Bronchial epithelial cell (primary cell): ENCODE measurements at places on chromosomes 7 and 10.

GRCh38 chr10:46286991-46287693, at the start of gene ANTXRL:
ANTXRL (plus strand) TSS chr10:46286997; CDS start chr10:46287263, 266 bp downstream.
- no peak for DNase-seq

DNA sequence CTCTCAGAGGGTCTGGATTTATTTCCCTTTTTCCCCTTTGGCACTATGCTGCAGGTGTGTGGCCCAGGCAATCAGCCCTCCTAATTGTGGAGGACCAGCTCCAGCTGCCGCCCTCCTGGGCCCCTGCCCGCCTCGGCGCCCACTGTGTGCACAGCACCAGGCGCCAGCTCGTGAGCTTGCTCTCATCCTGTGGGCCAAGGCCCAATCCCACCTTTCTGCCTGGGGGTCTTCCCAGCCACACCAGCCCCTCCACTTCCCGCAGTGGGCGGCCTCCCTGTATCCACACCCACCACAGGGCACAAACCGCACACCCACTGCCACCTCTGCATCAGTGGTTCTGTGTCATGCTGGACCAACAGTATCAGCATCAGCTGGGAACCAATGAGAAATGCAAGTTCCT, 25.5 kb upstream of the SLIT1 start:
- DNase-seq = no peak

DNA sequence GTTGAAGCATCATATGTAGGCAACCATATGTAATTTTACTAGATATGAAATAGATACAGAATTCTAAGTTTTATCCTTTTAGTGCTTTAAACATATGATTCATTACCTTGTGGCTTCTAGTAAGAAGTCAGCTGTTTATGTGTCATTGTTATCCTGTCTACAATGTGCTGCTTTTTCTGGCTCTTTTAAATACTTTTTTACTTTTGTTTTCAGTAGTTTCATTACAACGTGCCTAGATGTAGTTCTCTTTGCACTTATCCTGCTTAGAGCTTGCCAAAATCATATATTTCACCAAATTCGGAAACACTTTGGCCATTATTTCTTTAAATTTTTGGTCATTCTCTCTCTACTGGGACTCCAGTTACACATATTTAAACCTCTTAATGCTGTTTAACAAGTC, 26.4 kb downstream of the YAE1 start:
- DNase-seq = peak; percentile 81

DNA sequence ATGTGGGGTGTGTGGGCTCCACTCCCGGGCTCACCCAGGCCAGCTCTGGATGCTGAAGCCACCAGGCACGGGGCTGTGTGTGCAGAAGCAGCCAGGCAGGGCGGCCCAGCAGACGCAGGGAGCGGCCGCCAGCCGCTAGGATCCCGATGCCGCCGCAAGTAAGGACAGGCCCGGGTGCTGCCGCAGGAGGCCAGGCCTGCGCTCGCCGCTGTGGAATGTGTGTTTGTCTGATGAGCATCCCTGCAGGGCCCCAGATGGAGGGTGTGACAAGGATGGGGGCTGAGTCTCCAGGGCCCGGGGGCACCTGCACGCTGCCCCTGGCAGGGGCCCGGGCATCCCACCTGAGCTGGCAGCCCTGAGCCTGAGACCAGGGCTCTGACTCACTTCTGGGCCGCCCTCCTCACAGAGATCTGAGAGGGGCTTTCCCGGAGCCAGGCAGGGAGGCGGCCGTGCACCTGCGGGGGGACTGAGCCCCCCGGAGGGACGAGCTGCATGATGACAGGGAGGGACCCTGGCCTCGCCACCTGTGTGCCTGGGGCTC, 101.5 kb downstream of the FOXL3 start:
- DNase-seq = peak; percentile 68

DNA sequence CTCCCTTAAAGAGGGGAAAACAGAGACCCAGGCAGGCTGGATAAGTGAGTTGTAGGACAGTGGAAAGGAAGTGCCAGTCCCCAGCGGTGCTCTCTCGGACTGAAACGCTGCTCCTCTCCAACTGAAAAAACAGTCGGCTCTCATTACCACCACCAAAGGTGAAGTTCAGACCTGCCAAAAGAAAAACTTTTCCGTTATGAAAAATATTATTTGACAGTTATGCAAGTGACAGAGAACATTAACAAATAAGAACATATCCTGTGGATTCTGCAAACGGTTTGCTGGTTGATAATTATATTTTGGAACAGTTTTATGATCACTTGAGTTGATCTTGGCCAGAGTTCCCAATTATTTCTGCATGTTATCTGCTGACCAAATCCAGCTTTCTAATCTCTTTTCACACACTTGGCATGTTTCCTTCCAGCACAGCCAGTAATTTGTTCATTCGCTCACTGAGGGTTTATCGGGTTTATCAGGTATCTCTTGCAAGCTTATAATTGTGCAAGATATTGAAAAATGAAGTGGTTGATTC, 82.6 kb downstream of the PTPRE start:
- no peak for DNase-seq

DNA sequence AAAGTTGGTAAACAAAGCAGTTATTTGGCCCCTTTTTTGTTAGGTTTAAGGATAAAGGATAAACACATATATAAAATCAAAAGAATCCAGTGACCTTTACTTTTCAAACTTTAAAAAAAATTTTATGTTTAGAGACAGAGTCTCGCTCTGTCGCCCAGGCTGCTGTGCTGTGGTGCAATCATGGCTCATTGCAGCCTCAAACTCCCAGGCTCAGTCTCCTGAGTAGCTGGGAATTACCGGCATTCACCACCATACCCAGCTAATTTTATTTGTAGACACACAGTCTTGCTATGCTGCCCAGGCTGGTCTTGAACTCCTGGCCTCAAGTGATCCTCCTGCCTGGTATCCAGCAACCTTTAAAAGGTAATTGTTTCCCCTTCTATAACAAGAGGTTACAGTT, 31.3 kb downstream of the GNA12 start:
- DNase-seq = no peak

GRCh38 chr7:101553771-101554445, 75.2 kb downstream of the MYL10 start:
- no peak for DNase-seq

DNA sequence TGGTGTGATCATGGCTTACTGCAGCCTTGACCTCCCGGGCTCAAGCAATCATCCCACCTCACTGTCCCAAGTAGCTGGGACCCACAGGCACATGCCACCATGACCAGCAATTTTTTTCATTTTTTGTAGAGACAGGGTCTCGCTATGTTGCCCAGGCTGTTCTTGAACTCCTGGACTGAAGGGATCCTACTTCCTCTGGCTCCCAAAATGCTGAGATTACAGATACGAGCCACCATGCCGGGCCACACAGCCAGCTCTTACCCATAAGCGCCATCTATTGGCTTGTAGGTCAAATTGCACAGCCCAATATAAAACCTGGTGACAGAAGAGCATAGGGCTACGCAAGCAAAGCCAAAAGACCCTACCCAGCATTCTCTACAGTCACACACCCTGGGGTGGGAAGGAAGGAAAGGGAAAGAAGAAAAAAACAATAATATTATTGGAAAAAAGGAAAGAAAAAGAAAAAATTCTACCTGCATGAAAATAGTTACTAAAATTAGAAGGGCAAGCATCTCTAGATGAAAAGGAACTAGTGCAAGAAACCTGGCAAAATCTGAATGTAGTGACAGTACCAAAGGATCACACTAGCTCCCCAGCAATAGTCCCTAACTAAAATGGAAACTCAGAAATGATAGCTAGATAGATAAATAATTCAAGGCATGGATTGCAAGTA, 29.4 kb upstream of the AMPH start:
- peak; percentile 35 for DNase-seq

DNA sequence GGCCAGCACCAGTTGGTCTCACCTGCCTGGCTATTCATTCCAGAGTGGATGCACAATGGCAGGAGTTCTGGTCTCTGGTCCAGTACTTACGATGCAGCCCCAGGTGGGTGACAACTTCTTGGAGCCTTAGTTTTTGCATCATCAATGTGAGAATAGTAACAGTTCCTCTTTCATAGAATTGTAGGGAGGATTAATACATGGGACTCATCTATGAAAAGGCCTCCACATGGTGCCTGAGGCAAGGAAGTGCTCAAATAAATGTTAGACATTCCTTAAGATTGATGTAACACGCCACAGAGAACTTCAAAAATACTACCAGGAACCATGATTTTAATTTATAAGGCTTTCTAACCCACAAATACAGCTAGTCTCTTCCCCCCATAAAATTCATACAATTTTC, 120.1 kb upstream of the CHST15 start:
- DNase-seq = peak; percentile 55

GRCh38 chr7:70856901-70857630, 274.9 kb upstream of the GALNT17 start:
- DNase-seq = peak; percentile 41

GRCh38 chr10:78203915-78204818, 170.5 kb downstream of the RPS24 start:
- DNase-seq = no peak

DNA sequence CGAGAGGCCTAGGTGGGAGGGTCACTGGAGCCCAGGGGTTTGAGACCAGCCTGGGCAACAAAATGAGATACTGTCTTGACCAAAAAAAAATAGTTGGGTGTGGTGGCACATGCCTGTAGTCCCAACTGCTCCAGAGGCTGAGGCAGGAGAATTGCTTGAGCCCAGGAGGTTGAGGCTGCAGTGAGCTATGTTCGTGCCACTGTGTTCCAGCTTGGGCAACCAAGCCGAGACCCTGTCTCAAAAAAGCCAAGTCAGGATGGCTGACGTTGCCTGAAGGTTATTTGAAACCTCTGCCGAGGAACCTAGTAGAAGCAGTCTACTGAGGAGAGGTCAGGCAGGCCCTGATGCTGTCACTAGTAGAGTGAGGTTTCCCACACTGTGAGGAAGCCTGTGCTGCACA, 22.8 kb downstream of the DNAJB6 start:
- no peak for DNase-seq

DNA sequence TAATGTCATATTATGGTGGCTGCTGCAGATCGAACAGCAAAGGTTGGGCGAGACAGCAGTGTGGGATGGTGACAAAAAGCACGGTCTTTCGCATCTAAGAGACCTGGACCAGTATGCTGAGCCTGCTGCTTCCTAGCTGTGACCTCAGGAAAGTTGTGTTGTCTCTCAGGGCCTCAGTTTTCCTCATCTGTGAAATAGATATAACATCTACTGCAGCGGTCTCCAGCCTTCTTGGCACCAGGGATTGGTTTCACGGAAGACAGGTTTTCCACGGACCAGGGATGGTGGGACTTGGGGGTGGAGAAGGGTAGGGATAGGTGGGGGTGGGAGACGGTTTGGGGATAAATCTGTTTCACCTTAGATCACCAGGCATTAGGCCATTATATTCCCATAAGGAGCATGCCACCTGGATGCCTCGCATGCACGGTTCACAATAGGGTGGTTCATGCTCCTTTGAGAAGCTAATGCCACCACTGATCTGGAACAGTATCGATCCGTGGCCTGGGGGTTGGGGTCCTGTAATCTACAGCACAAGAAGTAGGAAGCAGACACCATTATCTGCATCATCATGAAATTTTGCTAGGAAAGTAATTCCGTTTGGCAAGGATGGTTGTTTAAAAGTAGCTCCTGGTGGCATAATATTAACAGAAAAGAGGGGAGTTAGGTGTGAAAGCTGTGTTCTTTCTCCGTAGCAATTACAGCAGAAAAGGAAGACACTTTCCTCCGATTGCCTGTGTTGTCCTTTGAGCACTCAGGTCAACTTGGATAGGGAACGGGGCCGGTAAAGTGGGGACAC, 10.8 kb downstream of the KLF6 start:
- DNase-seq = peak; percentile 81

DNA sequence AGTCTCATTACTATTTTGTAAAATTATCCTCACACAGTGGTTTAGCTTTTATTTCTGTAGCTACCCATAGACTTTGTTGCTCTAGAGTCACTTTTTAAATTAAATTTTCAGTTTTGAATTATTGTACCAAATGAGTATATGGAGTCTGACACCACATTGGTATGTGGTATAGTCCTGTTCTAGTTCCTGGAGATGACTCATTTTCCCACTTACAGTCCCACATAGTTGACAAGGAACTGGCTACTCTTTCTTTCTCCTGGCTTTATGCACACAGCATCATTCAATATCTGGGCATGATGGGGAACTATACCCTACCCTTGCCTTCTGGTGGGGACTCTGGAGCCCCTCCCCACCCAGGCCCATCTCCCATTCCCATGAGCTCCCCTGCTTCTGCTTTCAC, 92.6 kb upstream of the RAB11FIP2 start:
- peak; percentile 56 for DNase-seq

DNA sequence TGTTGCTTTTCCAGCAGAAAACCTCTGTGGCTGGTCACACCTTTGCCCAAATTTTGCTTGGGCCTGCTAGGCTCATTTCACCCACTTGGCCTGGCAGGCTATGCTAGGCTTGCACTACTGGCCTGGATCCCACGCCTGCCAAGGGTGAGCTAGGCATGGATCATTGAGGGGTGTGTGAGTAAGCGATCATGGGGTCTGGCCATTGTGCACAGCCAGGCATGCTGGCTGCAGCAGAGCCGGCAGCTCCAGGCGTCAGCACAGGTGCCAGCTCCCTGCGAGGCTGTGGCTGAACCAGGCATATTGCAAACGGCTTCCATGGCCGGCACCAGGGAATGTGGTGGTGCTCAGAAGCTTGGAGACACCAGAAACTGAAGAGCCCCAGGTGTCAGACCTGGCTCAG, 19.2 kb downstream of the CFAP70 start:
- DNase-seq = peak; percentile 7

- no peak for DNase-seq
Observed at GRCh38 chr7:22460363-22460988, 39.5 kb downstream of the STEAP1B start.

- no peak for DNase-seq
Observed at GRCh38 chr7:99997545-99998137, 17.8 kb upstream of the ZKSCAN1 start.

- DNase-seq = peak; percentile 97
Observed at GRCh38 chr7:155230169-155230593, 67.5 kb upstream of the INSIG1 start.

DNA sequence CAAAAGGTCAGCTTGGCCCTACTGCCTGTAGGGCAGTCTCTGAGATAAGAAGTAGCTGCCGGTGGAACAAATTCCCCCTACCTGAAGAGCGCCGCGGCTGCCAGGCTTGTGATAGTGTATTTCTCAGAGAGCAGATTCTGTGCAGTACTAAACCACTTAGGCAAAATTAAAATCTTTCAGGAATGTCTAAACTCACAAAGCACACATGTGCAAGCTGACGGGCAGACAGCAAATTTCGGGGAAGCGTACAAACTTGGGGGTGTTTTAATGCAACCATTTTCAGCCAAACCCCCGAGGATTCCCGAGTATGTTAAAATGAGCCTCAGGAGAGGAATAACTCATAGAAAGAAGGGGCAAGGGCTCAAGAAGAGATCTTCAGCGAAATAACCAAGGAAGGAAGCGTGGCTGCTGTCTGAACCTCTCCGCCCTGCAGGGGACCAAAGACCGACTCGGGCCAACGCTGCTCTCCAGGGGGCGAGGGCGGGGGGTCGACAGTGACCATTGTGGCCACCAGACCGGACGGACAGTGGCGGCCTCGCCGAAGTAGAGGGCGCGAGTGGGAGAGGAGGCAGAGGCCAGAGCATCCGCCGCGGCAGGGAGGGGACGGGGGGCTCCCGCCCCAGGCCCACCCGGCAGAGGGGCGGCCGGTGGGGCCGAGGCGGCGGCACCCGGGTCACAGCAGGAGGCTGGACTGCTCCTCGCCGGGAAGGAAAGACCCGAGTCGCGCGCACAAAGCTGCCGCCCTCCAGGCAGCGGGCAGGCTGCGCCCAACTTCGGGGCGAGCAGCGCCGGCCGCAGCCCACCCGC, 819 bp downstream of the HYCC1 start:
- no peak for DNase-seq

GRCh38 chr10:133308421-133309099, at the start of the genes TUBGCP2 and ZNF511:
TUBGCP2 (minus strand) TSS chr10:133308872; CDS start chr10:133302941, 5,931 bp downstream.
ZNF511 (plus strand) TSS chr10:133308914; CDS start chr10:133308944, 30 bp downstream.
- peak; percentile 62 for DNase-seq

- DNase-seq = no peak
Observed at GRCh38 chr10:114353383-114353782, 50.9 kb downstream of the AFAP1L2 start.
